ENCODE measurements at places on chromosomes 2 and 18. TPM values are rescaled to one million over a fixed set of nuclear protein-coding genes. Genes with fewer than 3 reads are reported as not detected.

DNA sequence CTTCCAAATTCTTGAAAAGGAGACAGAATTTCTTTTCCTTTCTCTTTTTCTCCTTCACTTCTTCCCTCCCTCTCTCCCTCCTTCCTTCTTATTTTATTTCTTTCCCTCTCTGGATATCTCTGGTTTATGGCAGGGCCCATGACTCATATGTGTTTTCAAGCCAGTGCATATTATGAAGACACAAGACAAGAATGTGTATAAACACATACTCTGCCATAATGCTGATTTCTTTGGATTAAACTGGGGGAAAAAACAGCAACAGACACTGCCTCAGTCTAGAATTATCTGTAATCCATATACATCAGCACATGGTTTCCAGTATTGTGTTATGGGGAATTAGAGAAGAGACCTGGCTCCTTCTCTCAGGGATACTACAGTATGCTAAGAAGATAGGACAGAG, 82.8 kb upstream of the CPO start:
- DNase-seq, result no peak

- DNase-seq, result no peak
Observed at GRCh38 chr2:60334610-60335009, 218.8 kb downstream of the BCL11A start.

DNA sequence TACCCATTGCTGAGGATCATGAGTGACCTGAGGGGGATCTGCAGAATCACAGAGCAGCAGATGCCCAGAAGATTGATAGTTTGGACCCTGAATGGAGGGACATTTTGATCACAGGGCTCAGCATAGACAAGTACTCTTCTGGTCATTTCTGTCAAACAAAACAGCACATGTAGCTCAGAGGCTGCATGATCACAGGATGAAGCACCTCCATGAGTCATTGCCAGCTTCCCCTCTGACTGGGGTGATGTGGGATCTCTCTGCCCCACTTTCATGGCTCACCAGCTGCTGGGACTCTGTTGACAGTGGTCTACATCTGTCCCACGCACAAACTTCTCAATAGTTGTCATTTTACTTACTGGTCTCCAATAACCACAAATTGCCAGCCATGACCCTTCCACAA, 264.1 kb downstream of the RPIA start:
- no peak for DNase-seq

- no peak for DNase-seq
Observed at GRCh38 chr18:76490670-76491472, 4.2 kb downstream of the ZNF516 start.

GRCh38 chr2:235003096-235003775, 51.4 kb downstream of the SH3BP4 start:
- DNase-seq, result no peak

The SPATA3 gene
- total RNA-seq, result not detected

The DYSF gene
- total RNA-seq, result 1.2 TPM

The MDH1 gene
- total RNA-seq, result 343 TPM

DNA sequence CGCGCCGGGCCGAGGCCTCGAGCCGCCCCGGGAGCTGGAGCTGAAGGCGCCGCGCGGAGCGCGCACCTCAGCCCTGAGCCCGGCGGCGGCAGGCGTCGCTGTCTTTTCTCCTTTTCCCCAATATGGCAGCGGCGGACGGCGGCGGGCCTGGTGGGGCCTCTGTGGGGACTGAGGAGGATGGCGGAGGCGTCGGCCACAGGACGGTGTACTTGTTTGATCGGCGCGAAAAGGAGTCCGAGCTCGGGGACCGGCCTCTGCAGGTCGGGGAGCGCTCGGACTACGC, 369 bp downstream of the SMCHD1 start:
- DNase-seq, result no peak
